ENCODE measurements at places on chromosomes 3 and 15. TPM values are rescaled to one million over a fixed set of nuclear protein-coding genes. Genes with fewer than 3 reads are reported as not detected.

DNA sequence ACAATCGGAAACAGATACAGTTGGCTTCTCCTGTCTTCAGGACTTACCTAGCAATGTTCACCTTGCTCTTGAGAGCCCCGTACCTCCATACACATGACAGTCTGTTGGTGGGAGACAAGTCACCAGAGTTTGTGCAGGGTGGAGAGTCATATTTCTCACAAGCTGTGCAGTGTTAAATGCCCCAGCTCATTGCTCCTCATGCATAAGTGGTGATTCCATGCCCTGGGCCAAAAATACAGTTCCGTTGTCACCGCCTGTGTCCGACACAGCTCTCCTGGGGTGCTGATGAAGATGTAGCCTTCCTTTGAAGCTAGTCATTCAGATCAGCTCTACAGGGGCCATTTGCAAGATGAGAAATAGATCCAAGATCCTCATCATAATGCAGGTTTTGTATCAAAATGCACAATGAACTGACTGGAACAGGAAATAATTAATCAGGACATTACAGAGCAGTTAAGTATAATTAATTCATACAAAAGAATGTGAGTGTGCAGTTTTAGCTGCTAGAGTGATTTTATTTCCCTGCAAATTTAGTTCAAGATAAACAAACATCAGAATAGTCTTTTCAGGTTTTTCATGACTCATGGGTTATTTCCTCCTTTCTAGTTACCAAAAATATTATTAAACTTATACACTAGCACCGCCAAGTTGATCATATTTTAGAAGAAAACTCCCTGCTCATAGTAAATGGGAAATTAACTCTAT lies 66.5 kb downstream of the CD47 start:
- no peaks in the 10 kb centered on the region for H3K27me3 ChIP-seq
- DNase-seq: no peak
- no peaks in the 10 kb centered on the region for H3K36me3 ChIP-seq

GRCh38 chr3:150006794-150007193 lies 36.1 kb upstream of the PFN2 start:
- H3K36me3 ChIP-seq: no peaks in the 10 kb centered on the region
- H3K27ac ChIP-seq: no peak overlapping the region
- DNase-seq: no peak
- no peaks in the 10 kb centered on the region for H3K27me3 ChIP-seq

DNA sequence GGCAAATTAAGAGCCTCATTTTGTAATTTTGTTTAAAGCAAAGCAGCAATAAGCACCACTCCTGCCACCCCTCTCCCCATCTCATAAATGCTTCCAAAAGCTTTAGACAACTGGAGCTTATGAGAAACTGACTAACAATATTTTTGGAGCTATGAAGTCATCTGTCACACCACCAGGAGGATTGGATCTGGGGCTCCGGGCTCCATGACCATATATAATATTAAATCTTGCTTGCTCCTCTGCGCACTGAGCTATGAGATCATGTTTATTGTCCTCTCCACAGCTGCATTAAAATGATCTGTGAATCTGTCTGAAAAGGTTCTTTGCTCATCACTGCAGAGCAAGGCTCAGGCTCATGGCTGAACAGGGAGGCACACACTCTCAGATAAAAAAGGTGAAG lies 323.7 kb downstream of the ZNF621 start:
- H3K4me3 ChIP-seq: no peak overlapping the region
- no peaks in the 10 kb centered on the region for H3K4me1 ChIP-seq
- no peak for DNase-seq
- H3K36me3 ChIP-seq: no peaks in the 10 kb centered on the region
- H3K27ac ChIP-seq: no peak overlapping the region

- H3K36me3 ChIP-seq: no peaks in the 10 kb centered on the region
- no peak overlapping the region for H3K4me3 ChIP-seq
- DNase-seq: no peak
- no peaks in the 10 kb centered on the region for H3K27me3 ChIP-seq
These were observed 48.5 kb downstream of the RGMA start for GRCh38 chr15:93040288-93041158.

DNA sequence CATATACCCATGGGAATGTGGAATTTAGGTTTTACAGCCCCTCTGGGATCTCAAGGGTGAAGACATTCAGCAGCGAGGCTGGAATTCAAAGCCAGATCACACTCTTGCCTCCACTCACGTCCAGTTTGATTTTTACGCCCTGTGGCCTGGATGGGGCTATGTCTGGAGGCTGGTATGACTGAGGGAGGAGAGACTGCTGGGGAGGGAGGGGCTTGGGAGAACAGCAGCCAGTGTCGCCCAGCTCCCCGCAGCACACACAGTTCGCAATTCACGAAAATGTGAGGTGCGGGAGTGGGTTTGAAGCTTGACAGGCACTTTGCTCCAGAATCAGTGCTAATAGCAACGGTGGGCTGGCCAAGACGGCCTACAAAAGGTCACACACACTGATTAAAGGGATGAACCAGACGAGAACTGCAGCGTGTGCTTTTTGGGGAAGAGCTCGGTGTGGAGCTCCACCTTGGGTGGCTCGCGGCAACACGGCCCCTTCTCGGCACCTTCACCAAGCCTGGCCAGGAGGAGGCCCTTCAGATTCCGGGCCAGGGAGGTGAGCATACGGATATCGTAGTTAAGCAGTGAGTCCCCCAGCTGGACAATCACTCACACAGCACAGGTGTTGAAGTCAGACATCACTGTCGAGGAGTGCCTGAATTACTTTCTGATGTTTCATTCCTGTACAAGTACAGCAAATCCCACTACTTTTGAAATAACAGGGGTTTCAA lies 16.4 kb downstream of the EHD4 start:
- no peak overlapping the region for H3K27ac ChIP-seq
- no peaks in the 10 kb centered on the region for H3K36me3 ChIP-seq
- DNase-seq: no peak
- H3K4me1 ChIP-seq: peaks cover 6% of the 10 kb centered on the region

MED12L gene
- total RNA-seq: 8.8 TPM

DNA sequence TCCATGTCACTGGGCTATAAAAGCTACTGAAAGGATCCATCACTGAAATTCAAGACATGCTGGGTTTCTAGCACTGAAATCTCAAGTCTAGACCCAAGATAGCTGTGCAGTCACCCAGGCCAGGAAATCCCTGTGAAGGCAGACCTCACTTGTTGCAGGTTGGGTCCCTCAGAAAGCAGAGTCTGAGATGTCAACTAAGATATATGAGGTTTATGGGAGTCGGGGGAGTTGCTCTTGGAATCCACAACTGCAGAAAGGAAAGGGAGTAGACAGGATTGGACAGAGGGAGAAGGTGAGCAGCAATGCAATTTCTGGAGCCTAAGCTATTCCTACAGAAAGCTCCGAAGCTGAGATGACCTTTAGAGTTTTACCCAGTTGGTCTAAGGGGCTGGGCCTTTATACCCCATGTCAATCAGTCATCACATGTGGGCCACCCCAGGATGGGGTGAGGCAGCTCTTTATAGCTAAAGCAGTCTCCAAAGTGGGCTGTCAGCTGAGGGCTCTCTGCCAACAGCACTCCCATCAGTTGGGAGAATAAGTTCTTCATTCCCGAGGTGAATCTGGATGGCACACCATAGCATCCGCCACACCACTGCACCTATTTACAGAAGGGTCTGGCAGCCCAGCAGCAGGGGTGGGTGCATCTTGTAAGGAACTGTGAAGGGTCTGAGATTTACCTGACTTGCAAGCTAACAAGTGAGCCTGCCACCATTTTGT lies 52.3 kb upstream of the ACVR2B start:
- no peaks in the 10 kb centered on the region for H3K27me3 ChIP-seq
- no peak overlapping the region for H3K4me3 ChIP-seq
- no peak for DNase-seq
- H3K36me3 ChIP-seq: no peaks in the 10 kb centered on the region
- H3K4me1 ChIP-seq: no peaks in the 10 kb centered on the region

MAP6D1 gene
- 2.0 TPM for total RNA-seq

GRCh38 chr3:73661265-73661664 lies 36.5 kb upstream of the PDZRN3 start:
- H3K4me1 ChIP-seq: no peaks in the 10 kb centered on the region
- H3K27me3 ChIP-seq: no peaks in the 10 kb centered on the region

DNA sequence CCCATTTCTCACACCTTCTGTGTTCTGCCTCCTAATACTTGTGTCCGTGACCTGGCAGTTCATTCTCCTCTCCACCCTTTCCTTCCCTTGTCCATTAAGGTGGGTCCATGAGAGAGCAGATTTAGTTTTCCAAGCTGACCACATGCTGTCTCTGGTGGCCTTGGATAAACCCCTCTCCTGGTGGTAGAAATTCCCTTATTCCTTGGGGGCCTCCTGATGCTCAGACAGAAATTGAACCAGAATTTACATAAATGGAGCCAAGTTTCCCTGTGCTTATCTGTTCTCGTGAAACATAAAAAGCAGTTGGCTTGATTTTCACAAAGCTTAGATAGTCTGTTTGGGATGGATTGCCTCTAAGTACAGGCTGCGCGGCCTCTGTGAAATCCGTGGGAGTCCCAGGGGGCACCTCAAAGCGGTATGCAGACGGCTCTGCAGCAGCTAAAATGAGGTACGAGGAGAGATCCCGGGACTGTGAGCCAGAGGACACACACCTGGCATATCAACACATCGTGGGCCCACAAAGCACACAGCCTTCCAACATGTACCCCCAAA lies 101.0 kb upstream of the NMNAT3 start:
- no peaks in the 10 kb centered on the region for H3K36me3 ChIP-seq
- no peak for DNase-seq
- no peak overlapping the region for H3K4me3 ChIP-seq
- no peak overlapping the region for H3K27ac ChIP-seq
- no peaks in the 10 kb centered on the region for H3K27me3 ChIP-seq
- no peaks in the 10 kb centered on the region for H3K4me1 ChIP-seq

DNA sequence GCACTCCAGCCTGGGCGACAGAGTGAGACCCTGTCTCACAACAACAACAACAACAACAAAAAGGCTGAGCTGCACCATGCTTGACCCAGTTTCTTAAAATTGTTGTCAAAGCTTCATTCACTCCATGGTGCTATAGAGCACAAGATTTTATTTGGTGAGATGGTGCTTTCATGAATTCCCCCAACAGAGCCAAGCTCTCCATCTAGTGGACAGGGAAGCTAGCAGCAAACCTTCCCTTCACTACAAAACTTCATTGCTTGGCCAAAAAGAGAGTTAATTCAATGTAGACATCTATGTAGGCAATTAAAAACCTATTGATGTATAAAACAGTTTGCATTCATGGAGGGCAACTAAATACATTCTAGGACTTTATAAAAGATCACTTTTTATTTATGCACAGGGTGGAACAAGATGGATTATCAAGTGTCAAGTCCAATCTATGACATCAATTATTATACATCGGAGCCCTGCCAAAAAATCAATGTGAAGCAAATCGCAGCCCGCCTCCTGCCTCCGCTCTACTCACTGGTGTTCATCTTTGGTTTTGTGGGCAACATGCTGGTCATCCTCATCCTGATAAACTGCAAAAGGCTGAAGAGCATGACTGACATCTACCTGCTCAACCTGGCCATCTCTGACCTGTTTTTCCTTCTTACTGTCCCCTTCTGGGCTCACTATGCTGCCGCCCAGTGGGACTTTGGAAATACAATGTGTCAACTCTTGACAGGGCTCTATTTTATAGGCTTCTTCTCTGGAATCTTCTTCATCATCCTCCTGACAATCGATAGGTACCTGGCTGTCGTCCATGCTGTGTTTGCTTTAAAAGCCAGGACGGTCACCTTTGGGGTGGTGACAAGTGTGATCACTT lies 2.0 kb downstream of the CCR5 start:
- no peaks in the 10 kb centered on the region for H3K36me3 ChIP-seq
- no peak overlapping the region for H3K27ac ChIP-seq
- DNase-seq: no peak
- H3K27me3 ChIP-seq: peaks cover 16% of the 10 kb centered on the region
- peaks cover 3% of the 10 kb centered on the region for H3K4me1 ChIP-seq

FAIM gene
- total RNA-seq: 12.3 TPM

GRCh38 chr15:60626669-60627068 lies 147.7 kb upstream of the ICE2 start:
- H3K27ac ChIP-seq: no peak overlapping the region
- H3K4me3 ChIP-seq: no peak overlapping the region
- no peaks in the 10 kb centered on the region for H3K4me1 ChIP-seq
- no peaks in the 10 kb centered on the region for H3K27me3 ChIP-seq
- H3K36me3 ChIP-seq: no peaks in the 10 kb centered on the region

- H3K27me3 ChIP-seq: no peaks in the 10 kb centered on the region
- no peak overlapping the region for H3K27ac ChIP-seq
- H3K36me3 ChIP-seq: no peaks in the 10 kb centered on the region
- H3K4me3 ChIP-seq: no peak overlapping the region
These were observed 146.3 kb downstream of the FMN1 start for GRCh38 chr15:33048255-33048654.
